ENCODE measurements at places on chromosomes 16 and 17.

DNA sequence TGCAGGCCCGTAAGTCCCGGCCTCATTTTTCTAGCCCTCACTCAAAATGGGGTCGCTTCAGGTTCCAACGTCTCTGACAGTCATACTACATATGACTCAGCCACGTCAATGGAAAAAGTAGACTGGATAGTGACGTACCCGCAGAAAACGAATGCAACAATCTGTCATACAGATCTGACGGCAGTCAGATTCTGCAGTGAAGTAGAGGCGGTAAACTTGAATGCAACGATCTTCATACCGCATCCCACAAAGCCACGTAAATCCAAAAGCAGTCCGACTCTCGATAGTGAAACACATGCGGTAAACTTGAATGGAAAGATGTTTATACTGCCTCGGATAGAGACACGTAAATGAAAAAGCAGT, 38.4 kb upstream of the ARL4D start:
- H3K36me3 ChIP-seq, result no peaks in the 10 kb centered on the region
- H3K4me1 ChIP-seq, result peaks cover 11% of the 10 kb centered on the region
- peak overlapping the region; percentile 95 for H3K4me3 ChIP-seq
- H3K27ac ChIP-seq, result peak overlapping the region; percentile 97
- no peaks in the 10 kb centered on the region for H3K27me3 ChIP-seq

- DNase-seq, result no peak
- H3K27ac ChIP-seq, result no peak overlapping the region
- H3K4me3 ChIP-seq, result no peak overlapping the region
- no peaks in the 10 kb centered on the region for H3K36me3 ChIP-seq
Observed at GRCh38 chr17:61230972-61231820, 168.4 kb upstream of the TBX2 start.

DNA sequence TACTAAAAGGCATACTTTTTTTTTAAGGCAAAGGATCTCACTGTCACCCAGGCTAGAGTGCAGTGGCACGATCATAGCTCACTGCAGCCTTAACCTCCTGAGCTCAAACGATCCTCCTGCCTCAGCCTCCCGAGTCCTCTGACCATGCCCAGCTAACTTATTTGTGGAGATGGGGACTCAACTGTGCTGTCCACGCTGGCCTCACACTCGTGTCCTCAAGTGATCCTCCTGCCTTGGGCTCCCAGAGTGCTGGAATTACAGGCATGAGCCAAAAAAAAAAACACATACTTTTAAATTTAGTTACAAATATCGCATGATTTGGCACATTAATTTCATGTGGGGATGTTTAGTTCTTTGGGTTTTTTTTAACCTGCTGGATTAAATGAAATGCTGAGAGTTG, 207.7 kb upstream of the CHMP6 start:
- H3K27me3 ChIP-seq, result no peaks in the 10 kb centered on the region
- H3K36me3 ChIP-seq, result peaks cover 4% of the 10 kb centered on the region
- no peak overlapping the region for H3K27ac ChIP-seq
- peaks cover 49% of the 10 kb centered on the region for H3K4me1 ChIP-seq

DNA sequence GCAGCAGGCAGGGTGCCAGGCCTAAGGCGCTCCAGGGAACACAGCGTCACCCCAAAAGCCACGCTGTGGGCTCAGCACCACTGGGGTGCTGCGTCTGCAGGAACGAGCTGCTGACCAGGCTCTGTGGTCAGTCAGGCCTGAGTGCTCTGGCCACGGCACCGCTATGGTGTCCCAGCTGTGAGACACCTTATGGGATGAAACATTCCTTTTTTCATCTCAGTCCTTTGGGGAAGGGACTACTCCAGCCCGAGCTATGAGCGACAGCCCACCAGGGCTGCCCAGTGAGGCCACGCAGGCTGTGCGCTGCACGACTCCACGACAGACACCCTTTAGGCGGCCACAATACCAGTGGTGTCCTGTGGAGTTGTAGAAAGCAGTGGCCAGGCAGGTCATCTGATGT, 11.1 kb downstream of the MGAT5B start:
- H3K27ac ChIP-seq, result no peak overlapping the region
- H3K36me3 ChIP-seq, result no peaks in the 10 kb centered on the region
- no peak for DNase-seq
- H3K4me3 ChIP-seq, result no peak overlapping the region
